ENCODE measurements at places on chromosomes 3 and 15.

GRCh38 chr3:180048103-180048502, 11.4 kb upstream of the PEX5L start:
- no peak for DNase-seq

- peak; percentile 89 for DNase-seq
Measured at GRCh38 chr15:101156509-101157159, 95.2 kb downstream of the CHSY1 start.

DNA sequence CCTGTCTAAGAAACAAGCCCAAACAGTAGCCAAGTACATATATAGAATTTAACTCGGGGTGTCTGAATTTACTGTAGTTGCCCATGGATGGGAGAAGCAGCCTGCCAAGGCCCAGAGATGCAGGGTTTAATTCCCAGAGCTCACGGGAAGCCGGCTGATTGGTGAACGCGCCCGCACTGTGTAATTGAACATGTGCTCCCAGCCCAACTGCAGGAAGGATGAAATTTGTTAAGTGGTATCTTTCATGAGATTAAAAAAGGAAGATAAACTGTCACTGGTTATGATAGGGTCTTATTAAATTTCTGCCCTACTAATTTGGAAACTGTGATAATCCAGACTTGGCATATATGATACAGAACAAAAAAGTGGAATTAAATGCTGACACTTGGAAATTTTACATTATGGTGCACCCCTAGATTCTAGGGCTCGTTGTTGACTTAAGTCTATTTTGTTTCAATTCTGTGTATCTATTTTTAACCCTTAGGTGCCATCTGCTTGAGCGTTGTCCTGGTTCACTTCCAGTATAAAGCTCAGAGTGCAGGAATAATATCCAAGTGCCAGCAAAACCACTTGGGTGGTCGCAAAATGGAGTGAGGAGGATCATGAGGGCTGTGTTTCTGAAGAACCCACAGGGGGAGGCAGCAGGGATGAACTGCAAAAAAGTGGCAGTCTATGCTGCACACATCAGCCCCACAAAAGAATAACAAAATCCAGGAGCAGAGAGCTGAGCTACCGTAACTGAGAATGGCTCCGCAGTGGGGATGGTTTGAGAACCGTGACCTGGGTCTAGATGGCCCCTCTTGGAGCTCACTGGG, 13.8 kb upstream of the TMC3 start:
- no peak for DNase-seq

GRCh38 chr3:57091521-57092273, 31.2 kb downstream of the SPATA12 start:
- DNase-seq: peak; percentile 39

GRCh38 chr15:39966521-39966920, 32.6 kb downstream of the EIF2AK4 start:
- no peak for DNase-seq

- DNase-seq: no peak
Measured at GRCh38 chr3:30187366-30187765, 419.0 kb upstream of the TGFBR2 start.

DNA sequence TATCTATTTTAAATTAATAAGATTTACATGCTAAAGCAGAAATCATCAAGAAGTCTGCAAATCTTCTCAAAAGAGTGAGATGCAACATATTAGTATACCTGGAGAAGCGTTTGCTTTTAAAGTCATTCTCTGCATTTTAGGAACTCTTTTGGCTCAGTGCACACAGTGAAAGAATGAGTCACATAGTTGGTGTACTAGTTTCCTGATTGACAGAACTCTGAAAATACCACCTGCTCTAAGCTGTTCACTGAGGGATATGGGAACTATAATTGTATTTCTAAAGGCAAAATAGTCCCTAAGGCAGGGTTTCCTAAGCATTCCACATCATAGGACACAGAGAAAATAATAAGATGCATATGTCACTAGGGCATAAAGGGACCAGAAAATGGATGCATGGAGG, 838.5 kb downstream of the DIPK2A start:
- DNase-seq: no peak

GRCh38 chr3:73045391-73045790, 16.1 kb upstream of the EBLN2 start:
- DNase-seq: no peak

DNA sequence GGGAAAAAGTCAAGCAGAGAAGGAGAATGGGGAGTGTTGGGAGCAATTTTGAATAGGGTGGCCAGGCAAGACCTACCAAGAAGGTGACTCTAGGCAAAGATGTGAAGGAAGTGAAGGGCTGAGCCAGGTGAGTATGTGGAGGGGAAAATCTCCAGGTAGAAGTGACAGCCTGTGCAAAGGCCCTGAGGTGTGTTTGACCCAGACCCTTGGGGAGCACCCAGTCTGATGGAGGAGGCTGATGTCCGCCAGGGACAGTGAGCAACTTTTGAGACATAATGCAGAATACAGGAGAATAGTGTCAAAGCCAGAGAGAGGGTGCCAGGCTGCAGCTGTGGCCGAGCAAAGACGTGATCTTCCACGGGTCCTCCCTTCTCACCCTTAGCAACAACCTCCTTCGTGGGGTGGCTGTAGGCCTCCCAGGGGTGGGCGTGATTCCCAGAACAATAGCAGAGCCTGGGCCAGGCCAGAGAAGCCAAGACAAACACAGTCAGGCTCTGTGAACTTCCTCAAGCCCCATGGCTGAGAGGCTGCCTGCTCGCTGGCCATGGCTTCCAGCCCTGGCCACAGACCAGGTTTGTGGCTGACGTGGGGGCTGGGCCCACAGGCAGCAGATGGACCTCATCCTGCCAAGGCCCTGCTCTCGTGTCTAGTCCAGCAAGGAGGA, 58.1 kb downstream of the SLC6A6 start:
- peak; percentile 95 for DNase-seq

GRCh38 chr3:127915115-127915936, at the start of gene KBTBD12:
Gene KBTBD12, plus strand, starts transcription at chr3:127915232. Its CDS starts 7,830 bp downstream, at chr3:127923062.
- DNase-seq: no peak

- no peak for DNase-seq
Measured at GRCh38 chr15:73845507-73845906, 27.9 kb upstream of the TBC1D21 start.

- DNase-seq: no peak
Measured at GRCh38 chr15:70244978-70245542, 147.3 kb upstream of the TLE3 start.

DNA sequence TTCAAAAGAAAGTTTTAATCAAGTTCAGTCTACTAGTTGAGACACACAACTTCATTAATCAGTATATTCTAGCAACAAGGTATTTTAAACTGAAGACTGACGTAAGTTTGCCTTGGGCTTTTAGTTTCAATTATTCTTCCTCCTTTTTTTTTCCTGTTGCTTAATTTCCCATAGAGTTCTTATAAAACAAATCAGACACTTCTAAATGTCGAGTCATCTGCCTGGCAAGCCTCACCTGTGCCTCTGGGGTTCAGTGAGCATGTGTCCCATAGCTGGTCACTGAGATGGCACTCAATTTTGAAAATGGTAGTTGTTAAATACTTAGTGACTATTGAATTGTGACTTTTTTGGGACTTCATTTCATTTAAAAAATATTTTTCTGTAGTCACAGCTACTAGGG, 27.4 kb downstream of the NKIRAS1 start:
- DNase-seq: no peak

Data from fibroblast of upper back skin (primary cell).